ENCODE measurements at places on chromosomes 1 and 21.

DNA sequence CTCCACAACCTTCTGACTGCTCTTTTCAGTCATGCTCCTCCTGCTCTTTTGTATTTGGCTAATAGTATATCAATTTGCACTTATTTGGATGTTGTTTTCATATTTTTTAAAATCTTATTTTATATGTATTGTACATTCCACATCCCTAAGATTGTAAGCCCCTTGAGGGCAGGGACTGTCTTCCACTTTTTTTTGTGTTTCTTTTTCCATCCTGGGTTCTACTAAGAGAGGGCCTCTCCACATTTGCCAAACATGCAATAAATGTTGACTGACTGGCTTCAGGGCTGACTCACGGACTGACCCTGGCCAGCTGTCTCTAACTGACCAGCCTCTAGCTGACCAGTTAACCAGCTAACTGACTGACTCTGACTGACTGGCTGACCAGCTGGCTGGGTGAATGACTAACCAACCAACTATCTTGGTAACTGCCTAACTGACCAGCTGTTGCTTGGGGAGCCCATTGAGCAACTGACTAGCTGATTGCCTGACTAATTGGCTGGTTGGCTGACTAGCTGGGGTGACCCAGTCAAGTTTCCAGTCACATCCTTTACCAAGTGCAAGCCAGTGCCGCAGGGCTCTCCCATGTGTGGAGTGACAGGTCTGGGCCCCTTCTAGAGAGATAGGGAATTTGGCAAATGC, 16.1 kb downstream of the CSF1 start:
- no peak for DNase-seq

- no peak for DNase-seq
These were observed 9.2 kb upstream of the KCNQ4 start for GRCh38 chr1:40774266-40774998.

GRCh38 chr1:178393370-178393769, 103.4 kb downstream of the CLEC20A start:
- DNase-seq: no peak

DNA sequence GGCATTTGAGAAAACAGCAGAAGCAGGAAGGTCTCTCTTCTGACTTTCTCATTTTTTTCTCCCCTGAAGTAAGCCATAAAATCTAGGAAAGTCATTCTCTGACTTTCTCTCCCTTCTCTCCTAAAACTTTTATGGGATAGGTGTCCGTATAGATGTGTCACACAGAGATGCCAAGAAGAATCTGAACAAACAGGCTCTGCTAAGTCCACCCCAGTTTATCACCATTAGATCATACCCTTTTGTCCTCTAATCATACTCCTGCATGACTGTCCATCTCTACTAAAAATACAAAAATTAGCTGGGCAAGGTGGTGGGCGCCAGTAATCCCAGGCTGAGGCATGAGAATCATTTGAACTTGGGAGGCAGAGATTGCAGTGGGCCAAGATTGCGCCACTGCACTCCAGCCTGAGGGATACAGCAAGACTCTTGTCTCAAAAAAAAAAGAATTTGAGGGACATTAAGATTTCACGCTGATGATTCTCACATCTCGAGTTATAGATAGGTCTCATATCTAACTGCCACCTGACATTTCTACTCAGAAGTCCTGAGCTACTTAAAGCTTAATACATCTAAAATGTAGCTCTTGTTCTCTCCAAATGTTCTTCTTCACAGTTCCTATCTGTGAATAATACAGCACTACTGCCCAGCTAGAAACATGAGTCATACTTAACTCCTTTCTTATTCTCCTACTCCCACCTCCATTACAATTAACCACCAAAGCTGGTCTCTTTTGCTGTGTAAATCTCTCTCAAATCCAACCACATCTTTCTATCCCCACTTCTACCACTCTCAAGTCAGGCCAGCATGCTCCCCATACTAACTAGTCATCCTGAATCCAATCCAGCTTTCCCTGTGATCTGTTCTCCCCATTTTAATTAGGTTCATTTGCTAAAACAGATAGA, 47.7 kb downstream of the ZNF644 start:
- DNase-seq: no peak

DNA sequence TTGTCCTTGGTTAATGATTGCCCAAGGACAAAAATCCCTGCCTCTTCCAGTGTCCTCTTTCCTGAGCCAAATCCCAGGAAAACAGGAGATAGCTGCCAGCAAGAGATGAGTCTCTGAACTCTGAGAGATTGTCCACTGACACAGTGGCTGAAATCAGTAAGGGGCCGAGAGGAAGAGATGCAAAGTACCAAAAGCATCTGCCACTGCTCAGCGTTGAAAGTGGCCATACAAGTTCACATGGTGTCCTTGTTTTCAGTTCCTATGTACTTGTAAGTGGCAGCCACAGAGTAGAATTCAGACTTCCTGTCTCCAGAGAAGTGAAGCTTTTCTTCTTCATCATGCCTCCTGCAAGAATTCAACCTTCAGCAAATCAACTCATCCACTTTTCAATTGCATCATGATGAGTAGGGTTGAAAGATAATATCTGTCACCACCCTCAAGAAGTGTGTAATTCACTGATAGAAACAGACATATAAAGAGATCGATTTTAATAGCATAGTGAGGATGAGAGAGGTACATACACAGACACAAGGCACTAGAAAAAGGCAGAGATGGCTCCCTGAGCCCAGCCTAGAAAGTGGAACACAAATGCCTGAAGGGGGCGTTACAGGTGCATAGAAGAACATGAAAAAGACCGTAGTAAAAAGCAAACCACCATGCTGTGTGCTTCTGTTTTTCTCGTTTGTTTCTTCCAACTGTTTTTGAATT, 185.8 kb downstream of the MRPL39 start:
- DNase-seq: no peak

GRCh38 chr21:43270800-43271301, 102.0 kb downstream of the CRYAA start:
- no peak for DNase-seq

DNA sequence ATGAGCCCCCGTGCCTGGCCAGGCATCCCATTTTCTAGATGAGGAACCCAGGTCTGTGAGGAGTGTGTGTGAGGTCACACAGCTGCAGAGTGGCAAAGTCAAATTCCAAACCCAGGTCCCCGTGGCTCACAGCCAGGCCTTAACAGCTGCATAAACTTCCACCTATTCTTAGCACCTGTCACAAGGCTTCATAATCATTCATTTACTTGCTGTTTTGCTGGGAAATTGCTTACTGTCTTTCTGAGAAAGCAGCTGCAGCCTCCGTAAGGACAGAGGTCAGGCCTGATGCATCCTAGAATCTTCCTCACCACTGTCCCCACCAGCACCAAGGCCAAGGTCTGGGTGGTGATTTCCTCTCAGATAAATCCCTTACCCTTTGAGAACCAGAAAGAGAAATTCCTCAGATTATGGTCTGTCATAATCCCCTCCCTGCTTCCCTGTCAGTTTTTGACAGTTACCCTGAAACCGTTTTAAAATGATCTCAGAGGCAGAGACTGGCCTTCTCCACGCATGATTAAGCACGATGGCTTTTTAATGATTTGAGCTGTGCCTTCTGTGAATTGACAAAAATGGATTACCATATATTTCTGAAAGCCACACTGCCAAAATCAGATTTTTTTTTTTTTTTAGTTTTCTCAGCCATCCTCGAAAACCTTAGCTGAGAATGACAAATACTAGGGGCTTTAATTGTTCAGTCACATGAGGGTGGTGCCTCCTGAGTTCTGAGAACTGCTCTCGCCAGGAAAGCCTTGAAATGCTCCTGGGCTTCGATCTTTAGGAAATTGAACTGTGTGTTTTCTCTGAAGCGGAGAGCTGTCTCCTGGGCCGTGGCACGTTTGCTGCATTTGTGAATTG, 70.0 kb upstream of the SELENON start:
- no peak for DNase-seq

All from activated naive CD4-positive, alpha-beta T cell (primary cell).